ENCODE measurements at places on chromosomes 6 and 20.
A peak's percentile ranks its signal among the peaks of the same experiment; 100 is the strongest.

DNA sequence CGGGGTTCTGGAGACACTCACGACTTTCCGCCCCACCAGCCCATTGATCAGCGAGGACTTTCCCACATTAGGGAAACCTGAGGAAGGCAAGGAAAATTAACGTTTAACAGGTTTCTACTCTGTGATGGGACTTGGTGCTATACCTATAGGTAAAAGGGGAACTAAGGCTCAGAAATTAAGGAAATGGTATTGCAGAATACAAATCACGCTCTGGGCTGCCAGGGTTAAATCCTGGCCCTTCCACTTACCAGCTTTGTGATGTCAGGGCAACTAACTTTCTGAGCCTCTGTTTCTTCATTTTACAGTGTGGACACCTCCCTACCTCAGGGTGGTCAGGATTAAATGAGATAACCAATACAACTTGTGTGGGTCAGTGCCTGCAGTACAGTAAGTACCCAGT is 8.8 kb downstream of the GNL1 start:
- no peak for DNase-seq

DNA sequence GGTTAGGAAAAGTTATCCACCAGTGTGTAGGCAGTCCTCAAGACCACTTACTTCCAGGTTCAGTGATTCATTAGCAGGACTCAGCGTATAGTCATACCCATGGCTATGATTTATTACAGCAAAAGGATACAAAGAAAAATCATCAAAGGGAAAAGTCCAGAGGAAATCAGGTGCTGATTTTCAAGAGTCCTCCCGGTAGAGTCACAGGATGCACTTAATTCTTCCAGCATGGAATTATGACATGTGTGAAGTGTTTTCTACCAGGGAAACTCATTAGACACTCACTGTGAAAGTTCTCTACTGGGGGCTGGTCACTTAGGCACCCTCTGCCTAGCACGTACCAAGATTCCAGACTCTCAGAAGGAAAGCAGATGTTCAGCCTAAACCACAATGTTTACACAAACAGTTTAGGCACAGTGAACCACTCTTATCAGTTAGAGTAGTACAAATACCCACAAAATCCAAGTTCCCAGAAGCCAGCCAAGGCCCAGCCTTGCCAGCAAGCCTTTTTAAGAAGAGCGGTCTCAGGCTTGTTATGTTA is 10.2 kb downstream of the WFDC3 start:
- peak; percentile 90 for DNase-seq

DNA sequence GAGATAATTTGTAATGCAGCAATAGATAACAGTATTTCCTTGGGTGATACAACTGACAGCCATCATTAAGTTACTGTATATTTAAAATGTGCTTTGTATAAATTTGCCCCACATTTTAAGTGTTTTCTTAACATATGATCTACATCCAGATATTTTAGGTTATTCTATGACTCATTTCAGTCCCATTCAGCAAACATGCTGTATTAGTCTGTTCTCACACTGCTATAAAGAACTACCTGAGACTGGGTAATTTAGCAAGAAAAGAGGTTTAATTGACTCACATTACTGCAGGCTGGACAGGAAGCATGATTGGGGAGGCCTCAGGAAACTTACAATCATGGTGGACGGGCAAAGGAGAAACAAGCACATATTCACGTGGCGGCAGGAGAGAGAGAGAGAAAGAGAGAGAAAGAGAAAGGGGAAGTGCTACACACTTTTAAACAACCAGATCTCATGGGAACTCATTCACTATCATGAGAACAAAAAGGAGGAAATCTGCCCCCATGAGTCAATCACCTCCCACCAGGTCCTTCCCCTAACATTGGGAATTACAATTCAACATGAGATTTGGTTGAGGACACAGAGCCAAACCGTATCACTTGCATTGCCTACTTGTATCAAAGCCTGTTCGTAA is 9.6 kb upstream of the CHD6 start:
- no peak for DNase-seq

DNA sequence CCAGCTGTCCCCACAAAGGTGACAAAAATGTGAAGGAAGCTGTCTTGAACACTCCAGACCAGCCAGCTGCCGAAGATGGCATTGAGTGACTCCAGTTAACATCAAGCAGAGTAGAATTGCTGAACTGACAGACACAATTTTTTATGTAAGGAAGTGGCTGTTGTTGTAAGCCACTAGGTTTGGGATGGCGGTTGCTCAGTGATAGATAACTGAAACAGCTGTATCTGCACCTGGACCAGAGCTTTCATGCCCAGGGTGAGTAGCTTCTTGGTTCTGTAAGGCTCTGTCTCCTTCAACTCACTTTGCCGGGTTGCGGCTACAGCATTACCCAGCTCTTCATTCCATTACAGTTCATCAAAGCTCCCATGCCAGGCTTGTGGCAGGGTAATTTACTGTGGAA is 49.7 kb upstream of the DDR1 start:
- DNase-seq: no peak

DNA sequence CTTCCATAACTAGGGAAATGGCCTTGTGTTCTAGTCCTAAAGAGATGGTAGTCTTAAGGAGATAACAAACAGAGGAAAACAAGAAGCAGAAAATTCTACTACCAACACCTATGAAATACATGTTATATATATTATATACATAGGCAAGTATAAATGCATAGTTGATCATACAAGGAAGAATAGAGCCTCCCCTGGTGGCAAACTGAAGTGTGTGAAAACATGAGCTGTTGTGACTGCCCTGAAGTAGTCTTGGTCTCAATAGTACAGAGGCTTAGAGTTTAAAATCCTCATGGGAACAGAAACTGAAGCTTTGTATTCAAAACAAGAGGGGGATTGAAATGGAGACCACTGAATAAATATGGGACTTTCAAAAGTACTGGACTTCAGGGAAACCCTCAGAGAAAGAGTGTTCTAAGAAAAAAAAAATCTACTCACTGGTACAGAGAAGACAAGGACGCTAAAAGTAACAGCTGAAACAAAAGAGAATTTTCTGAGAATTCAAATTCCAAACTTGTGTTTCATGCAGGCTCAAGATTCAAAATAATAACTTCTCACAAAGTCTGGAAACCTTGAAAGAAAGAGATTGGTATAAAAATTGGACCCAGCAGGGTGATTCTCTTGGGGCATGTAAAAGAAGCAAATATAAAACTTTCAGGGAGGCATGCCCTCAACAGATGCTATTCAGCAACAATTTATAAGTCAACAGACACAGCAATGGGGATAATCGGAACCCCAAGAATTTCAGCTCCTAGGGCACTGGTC is 59.7 kb upstream of the SAMD3 start:
- peak; percentile 14 for DNase-seq

- no peak for DNase-seq
Observed at GRCh38 chr20:21399005-21399475, 1.7 kb upstream of the NKX2-4 start.

DNA sequence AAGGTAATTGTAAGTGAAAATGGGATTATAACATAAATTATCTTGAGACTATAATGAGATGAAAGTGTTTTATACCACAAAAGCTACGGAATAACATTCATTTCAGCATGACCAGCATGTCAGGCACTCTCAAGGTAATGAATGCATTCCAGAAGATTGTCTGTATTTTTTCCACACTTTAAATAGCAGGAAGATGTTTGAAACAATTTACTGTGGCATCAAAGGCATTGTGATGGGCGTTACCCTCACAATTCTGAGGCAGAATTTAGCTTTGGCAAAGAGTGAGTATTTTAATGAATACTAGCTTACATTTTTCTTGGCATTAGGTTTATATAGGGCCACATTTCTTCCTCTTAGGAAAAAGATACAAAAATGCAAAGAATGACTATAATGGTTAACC is 627.2 kb downstream of the BCKDHB start:
- DNase-seq: no peak

- DNase-seq: no peak
Observed at GRCh38 chr20:16064989-16065707, 508.1 kb downstream of the KIF16B start.

DNA sequence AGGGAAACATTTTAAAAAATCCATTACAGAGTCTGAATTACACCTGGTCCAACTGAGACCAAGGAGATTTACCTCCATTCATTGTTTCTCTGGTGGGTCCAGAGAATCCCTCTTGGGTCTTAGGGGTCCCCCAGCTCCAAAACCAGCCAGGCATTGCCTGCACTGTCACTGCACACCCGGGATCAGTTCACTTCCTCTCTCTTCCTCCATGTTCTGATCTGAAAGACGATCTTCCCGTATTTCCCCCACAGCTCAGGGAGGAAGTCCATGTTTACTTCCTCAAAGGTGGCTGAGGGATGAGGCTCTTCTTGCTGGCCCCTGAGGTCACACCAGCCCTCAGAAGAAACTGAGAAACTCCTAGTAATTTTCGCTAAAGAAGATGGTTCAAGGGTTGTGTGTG is 159.7 kb downstream of the BMP7 start:
- DNase-seq: no peak

- no peak for DNase-seq
Observed at GRCh38 chr6:7866526-7866925, 44.1 kb downstream of the TXNDC5 start.

GRCh38 chr6:51468704-51469103 is 618.7 kb downstream of the PKHD1 start:
- no peak for DNase-seq

DNA sequence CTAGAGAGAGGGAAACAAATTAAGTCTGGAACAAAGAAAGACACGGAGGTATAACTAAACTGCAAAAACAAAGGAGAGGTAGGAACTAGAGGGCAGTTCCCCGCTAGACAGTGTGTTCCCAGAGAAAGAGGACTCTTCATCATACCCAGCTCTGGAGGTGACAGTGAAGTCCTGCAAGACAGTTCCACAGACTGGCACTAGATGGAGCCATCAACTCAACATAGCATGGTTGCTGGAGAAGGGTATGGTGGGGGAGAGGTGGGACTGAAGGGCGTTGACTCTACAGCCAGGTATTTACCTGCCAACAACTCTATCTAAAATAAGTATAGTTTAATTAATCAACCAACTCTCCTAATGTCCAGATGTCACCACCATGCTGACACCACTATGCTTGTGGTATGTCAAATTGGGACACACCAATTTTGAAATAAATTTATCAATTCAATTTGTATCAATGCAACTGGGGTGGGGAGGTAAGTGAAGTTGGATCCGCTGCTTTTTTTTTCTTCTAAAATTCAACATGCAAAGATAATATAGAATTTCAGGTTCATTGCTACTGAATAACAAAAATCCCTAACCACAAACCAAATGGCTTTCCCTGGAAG is 9.7 kb downstream of the BACH2 start:
- DNase-seq: peak; percentile 6

- no peak for DNase-seq
Observed at GRCh38 chr6:15501826-15502445, 160.9 kb downstream of the DTNBP1 start.

GRCh38 chr20:8168785-8169288 is 36.8 kb downstream of the PLCB1 start:
- DNase-seq: no peak
